T-helper 22 cell (primary cell): ENCODE measurements at places on chromosomes 5 and 9.

GRCh38 chr5:1765141-1765879 lies 34.3 kb downstream of the MRPL36 start:
- DNase-seq = no peak

DNA sequence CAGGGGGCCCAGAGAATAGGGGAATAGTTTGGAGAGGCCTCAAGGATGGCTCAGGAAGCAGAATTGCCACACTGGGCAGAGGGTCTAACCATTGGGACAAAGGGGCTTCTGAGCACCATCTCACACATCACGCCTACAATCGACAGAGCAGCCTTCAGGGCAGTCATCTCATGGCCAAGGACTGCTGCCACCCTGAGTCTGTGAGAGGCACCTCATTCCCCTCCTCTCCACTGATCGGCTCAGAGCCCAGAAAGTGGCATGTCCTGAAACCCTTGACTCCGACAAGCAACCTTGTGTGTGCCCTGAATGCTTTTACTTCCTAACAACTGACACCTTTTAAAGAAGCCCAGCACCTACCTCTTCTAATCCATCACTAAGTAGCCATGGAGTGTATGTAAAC lies 128.9 kb upstream of the PTPN3 start:
- no peak for DNase-seq

DNA sequence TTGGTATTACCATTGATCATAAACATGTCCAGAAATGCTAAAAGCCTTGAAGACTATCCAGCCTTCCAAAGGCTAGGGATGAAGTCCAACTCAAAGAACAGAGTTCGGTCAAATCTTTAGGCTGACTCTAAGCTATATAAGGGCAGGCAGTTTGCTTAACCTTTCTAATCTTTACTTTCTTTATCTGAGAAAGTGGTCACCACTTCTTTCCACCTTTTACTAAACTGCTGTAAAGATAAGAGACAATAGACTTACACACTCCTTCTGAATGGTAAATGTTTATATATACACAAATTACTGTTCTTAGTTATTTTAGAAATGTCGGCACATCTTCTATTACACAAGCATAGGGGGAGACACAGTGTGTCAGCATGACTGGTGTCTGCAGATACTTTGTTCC lies 100.4 kb downstream of the NREP start:
- DNase-seq = no peak

GRCh38 chr5:82754036-82754746 lies 323.0 kb downstream of the TMEM167A start:
- no peak for DNase-seq

DNA sequence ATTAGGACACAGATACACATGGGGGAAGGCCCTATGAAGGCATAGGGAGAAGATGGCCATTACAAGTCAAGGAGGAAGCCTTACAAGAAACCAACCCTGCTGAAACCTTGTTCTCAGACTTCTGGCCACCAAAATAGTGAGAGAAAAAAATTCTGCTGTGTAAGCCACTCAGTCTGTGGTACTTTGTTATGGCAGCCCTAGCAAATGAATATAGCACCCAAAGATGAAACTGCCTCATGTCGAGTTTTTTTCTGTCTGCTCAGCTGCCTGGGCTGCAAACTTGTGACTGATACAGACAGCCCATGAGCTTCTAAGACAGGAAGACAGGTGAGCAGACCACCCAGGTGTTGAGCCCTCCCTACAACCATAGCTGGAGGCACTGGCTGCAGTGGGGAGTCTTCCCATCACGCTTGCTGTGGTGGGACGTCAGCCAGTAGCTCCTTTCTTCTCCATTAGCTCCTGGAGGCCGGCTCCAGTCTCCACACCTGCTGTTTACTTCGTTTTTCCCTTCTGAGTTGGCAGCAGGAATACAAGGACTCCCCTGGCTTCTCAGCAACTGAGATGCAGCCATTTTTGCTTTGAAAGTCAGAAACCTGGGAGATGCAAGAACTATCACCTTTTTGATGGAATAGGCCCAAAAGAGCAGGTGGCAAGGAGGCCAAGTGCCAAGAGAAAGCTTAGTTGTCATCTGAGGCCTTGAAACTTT lies 164.9 kb downstream of the SEMA6A start:
- DNase-seq = no peak

GRCh38 chr5:64594601-64595000 lies 88.8 kb downstream of the RGS7BP start:
- no peak for DNase-seq

DNA sequence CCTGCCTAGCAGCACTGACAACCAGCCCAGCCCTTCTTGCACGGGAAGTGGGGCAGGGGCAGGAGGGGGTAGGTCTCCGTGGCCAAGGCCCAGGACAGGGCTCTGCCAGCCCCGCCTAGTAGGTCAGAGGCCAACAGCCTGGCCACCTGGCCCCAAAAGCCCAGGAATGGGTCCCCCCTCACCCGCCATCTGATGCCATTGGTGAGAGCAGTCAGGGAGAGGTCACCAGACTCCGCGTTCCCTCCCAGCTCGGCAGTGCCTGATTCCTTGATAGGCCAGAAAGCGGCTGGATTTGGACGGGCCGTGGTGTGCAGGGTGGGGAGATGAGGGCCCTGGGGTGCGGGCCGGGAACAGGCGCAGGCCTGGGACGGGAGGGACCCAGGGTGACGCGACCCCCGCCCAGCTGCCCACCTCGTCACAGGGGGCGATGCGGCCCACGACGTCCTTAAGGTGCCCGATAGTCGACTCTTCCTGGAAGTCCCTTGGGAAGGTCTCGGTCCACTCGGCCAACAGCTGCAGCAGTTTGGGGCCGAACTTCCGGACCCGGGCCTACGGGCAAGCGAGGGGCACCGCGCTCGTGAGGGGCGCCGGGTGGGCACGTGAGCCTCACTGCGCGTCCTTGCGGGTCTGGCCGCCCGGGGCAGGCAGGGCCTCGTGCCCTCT lies 64.5 kb upstream of the RNF130 start:
- DNase-seq = no peak

DNA sequence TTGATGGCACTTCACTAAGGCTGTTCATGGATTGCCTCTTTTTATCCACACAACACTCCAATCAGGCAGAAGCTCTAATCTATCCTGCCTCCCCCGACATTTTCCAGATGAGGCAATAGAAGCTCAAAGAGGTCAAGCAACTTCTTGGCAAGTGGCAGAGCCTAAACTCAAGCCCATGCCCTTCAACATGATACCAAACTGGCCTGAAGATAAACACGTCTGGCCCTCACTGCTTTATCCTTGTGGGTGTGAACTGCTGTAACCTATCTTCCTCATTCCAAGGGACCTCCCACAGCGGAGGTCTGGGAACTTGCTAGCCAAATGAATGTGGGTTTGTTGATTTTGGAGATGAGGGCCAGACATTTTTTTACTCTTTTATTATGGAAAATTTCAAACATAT lies 9.5 kb downstream of the SLC35A4 start:
- DNase-seq = no peak

- no peak for DNase-seq
These were observed 8.3 kb upstream of the RETREG1 start for GRCh38 chr5:16625096-16625495.

- no peak for DNase-seq
These were observed 61.4 kb downstream of the ARHGEF28 start for GRCh38 chr5:73687357-73687756.

DNA sequence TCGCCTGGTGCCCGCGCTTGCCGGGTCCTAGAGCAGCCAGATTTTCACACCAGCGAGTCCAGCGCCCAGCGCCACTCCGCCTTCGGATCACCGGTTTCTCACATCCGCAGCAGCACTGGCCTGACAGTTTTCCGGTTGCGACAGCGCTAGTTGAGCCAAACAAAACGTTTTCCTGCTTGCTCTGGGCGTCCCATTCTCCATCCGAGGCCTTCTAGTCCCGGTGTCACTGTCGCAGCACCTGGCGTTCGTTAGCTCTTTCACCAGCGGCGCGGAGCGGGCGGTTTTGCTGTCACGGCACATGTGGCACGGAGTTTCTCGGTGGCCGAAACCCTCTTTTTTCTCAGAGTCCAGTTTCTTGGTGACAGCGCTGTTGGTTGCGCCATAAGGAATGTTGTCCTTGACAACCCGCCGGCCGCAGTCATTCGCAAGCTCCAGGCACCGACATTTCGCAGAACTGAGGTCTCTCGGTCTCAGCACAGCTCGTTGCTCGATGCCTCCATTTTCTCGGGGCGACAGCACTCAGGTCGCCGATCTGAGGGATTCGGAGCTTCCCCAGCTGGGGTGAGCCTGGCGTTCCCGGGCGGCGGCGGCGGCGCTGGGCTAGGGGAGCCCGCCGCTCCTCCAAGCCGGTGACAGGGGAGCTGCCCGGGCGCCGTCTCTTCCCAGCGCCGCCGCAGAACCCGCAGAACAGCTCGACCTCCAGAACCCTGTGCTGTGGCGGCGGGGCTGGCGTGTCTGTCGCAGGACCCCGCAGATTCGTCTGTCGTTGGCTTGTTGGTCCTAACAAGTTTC lies 47.8 kb downstream of the ANXA2R start:
- DNase-seq = peak; percentile 51

DNA sequence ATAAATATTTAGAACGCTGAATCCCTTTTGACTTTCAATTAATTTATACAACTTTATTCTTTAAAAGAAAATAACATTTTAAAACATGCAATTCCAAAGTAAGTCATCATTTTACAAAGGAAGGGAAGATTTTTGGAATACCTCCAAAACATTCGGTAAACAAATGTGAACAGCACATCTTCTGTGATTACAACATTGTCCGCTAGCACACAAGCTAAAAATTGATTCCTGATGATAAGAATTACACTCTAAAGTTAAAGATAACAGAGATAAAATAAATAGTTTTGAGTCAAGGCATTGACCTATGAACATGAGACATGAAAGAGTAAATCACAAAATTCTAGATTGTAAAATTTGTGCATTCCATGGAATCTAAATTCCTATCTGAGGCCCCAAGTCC lies 56.2 kb upstream of the TRAF1 start:
- DNase-seq = no peak

DNA sequence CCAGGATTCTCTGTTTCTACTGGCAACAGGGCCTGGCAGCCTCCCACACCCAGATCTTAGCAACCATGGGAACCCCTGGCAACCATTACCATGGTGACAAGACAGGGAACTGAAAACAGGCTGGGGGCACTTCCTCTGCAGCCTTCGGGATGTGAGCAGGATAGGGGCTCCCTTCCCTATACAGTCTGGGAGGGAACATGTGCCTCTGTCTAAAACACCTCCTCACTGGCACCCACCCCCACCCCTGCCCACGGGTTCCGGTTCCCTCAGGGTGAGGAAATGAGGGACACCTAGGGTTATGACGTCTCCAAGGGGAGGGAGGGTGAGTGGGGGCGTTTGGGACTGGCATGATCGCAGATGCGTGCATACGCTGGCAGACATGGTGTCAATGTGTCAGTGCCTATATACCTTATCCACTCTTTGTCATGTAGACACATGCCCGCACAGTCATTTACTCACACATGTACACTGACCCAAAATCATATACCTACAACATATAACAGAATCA lies 3.0 kb upstream of the DNAJB5 start:
- DNase-seq = peak; percentile 69

GRCh38 chr5:43305948-43306565 lies 7.2 kb downstream of the HMGCS1 start:
- DNase-seq = no peak

DNA sequence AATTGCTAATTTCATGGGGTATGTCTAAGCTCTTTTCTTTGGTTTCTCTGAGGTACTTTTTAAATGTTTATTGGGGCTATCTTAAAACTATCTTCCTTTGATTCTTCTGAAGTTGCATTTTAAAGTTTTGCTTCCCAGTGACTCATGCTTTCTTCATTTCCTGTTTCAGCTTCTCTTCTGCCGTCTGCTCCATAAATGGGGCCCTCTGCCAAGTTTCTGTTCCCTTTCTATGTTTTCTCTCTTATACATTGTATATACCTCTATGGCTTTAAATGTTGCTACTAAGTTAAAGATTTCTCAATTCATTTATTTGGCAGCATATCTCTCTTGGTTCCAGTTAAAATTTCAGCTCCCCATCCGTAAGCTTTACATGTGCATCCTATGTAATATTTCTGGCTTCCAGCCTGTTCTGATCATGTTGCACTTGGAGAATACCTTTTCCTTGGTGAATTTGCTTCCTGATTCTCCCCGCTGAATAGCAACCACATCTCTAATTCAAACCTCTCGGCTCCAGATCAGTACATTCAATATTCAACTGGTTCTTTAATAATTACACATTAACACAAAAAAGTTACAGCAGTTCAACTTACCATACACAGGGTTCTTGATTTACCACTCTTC lies 125.3 kb downstream of the ST8SIA4 start:
- DNase-seq = no peak

- DNase-seq = no peak
These were observed 33.9 kb upstream of the GLIS3 start for GRCh38 chr9:4333787-4334186.

- no peak for DNase-seq
These were observed 331.3 kb downstream of the ASTN2 start for GRCh38 chr9:117083559-117083958.

DNA sequence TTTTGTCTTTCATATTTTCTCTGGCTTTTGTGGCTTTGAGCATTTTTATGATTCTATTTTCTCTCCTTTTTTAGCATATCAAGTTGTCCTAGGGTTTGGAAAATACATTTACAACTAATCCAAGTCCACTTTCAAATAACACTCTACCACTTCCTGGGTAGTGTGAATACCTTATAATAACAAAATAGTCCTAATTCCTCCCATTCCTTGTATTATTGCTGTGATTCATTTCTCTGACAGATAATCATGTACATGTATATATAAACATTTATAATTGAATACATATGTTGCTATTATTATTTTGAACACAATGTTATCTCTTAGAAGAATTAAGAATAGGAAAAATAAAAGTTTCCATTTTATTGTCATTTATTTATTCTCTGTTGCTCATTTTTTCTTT lies 14.9 kb upstream of the ADAM19 start:
- DNase-seq = no peak

- DNase-seq = no peak
These were observed 6.1 kb upstream of the LHX3 start for GRCh38 chr9:136211006-136211405.

DNA sequence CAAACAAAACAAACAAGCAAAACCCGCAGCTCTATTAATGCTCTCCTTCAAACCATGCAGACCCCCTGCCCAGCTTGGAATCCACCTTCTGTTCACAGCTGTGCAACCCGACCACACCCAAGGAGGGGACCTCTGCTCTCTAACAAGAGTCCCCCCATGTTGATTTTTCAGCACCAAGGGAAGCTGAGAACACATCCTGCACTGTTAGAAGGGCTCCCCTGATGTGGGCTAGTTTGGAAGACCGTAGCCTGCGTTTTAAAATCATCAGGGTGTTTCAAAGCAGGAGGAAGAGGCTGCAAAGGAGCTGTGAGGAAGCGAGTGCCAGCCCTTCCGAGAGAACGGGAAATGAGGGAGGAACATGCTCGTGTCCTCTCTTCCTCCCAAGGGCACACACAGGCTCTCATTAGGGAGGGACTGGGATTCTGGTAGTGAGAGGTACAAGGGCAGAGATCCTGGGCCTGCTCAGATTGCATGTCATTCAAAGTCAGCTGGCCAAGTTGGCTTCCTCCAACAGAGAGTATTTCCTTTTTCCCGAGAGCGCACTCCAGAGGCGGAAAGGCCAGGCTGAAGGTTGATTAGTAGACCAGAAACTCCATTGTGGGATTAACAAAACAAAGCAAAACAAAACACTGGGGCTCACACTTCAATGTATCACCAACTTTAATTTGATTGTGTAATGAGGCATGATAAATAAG lies 185.9 kb downstream of the SEMA6A start:
- no peak for DNase-seq
